T-helper 22 cell (primary cell): ENCODE measurements at places on chromosomes 6 and 20.

- no peak for DNase-seq
Observed at GRCh38 chr20:23669866-23670265, 19.0 kb downstream of the CST4 start.

GRCh38 chr20:24164360-24164759 is 175.8 kb upstream of the GGTLC1 start:
- no peak for DNase-seq

GRCh38 chr6:169890049-169890448 is 138.6 kb downstream of the ERMARD start:
- no peak for DNase-seq

DNA sequence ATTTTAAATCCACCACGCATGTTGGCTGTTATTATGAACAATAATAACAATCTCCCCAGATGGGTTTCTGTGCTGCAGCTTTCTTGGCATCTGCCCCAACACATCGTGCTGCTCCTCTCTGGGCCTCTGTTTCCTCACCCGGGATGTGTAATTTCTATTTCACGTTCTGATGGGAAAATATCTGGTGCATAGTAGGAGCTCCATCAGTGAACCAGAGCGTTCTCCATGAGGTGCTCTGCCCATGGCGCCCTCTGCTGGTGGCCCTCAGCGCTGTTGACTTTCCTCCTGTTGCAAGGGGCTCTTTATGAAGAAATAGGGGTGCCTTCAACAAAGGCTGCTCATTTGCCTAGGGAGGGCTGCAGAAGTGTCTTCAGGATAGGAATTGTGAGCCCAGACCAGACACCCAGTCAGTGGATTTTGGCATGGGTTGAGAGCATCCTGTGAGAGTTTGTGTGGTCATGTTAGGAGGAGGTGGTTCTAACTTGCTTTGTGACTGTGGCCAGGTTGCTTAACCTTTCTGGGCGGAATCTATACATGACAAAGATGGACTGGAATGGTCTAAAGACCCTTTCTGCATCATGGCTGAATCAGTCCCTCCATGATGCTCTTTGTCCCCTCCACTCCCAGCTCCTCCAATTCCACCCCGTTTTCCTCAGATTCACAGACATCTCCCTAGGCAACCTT is 8.1 kb downstream of the SCRT2 start:
- DNase-seq = peak; percentile 14

- DNase-seq = no peak
Observed at GRCh38 chr20:47875297-47876025, 90.2 kb upstream of the SULF2 start.

DNA sequence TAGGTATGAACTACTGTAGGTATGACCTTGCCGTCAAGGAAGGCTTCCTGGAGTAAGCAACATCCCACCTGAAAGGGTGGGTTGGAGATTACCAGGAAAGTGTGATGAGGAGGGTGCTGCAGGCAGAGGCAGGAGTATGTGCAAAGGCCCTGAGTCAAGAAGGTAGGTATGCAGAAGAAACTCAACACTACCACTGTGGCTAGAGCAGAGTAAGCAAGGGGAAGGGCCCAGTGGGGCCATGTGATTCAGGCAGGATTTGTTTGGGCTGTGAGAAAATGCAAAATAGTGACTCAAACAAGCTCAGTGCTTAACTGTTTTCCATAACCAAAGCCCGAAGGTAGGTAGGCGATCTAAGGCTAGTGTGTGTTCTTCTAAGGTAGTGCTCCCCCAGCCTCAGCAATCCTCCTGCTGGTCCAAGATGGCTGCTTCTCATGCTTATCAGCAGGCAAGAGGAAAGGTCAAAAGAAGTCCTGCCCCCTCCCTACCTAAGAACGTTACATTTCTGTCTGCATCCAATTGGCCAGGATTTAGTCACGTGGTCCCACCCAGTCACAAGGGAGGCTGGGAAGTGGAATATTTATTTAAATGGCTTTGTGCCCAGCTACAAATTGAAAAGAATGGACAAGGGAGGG is 36.2 kb upstream of the HMGA1 start:
- no peak for DNase-seq

DNA sequence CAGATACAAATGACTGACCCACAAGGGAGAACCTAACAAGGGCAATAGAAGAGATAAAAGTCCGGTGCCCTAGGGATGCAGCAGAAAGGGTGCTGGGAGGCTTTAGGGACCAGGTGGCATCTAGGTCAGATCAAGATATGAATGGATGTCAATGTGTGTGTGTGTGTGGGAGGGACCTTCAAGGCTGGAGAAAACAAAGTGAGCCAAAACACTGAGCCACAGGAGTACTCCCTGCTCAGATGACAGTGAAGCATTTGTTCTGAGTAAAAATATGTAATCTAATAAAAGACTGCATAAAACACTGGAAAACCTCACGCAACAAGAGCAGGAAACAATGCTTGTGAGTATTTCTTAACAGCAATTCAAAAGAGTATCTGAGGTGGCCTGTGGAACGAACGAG is 28.2 kb downstream of the ZNF337 start:
- no peak for DNase-seq

DNA sequence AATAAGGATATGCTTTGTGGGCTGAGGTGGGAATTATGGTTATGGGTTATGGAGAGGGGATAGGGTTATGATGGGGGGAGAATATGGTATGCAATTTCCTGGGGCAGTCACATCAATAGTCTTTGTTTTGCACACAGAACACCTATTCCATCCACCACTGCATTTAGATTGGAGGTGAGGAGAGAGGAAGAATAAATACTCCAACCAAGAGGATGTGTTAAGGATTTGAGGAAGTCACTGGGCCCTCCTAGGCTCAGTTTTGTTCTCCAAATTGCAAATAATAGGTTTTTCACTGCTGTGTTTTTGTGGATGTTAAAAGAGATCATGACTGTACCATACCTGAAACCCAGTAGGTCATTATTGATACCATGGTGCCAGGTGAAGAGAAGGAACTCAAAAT is 29.5 kb upstream of the SIRPG start:
- DNase-seq = no peak

DNA sequence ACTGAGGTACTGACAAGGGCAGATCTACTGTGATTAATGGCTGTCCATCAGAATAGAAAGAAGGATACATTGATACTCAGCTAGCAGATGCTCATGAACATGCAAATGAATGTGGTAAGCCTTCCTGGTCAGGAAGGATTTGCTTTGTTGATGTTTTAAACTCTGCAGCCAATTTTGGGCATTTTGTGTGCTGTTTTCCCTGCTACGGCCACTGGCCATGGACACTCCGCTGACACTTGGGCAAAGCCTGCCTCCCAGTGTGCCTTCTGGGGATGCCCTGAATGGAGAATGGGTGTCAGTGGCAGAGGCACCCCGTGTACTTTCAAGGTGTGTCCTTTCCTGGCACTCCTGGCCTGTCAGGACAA is 113.1 kb downstream of the SOBP start:
- DNase-seq = no peak

- no peak for DNase-seq
Observed at GRCh38 chr6:1406306-1407072, 17.1 kb downstream of the FOXF2 start.

- no peak for DNase-seq
Observed at GRCh38 chr6:165511807-165512206, 151.2 kb downstream of the PDE10A start.

GRCh38 chr20:9889270-9889981 is 50.5 kb upstream of the PAK5 start:
- no peak for DNase-seq

GRCh38 chr6:143139239-143139784 is 78.6 kb downstream of the AIG1 start:
- no peak for DNase-seq

DNA sequence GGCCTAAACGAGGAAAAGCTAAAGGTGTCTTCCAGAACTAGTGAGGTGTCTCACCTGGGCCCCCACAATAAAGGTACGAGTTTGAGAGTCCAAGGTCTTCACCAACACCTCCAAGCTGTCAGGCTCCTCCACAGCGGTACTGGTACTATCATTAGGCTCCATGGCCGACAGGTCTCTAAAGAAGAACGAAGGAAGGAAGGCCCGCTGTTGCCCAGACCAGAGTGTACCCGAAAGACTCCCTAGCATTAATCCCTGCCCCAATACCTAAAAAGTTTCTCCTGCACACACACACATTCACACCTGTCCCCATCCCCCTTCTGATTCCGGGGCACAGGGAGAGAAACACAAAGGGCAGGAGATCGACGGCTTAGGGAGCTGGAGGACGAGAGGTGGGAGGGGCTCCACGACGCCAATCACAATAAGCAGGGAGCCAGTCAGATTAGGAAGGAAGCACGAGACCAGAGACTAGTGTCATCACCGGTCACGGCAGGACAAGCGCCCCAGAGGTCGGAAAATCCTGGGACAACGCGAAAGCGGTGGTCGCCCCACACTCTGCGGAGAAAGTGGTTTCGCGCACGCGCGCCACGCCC is 764 bp downstream of the BAG6 start:
- no peak for DNase-seq

DNA sequence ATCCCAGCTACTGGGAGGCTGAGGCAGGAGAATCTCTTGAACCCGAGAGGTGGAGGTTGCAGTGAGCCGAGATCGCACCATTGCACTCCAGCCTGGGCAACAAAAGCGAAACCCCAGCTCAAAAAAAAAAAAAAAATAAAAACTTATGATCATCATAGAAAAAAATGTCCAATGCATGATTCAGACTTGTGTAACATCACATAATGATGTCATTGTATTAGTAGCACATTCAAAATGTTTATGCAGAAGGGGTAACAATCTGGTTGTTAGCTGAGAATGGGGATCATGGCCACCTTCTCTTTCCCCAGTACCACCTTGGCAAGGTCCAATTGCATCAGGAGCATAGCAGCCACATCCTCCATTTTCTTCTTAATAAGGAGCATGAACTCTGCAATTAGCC is 137.6 kb upstream of the MARCKS start:
- DNase-seq = no peak

GRCh38 chr20:44745598-44746366 is at the start of gene KCNK15:
Gene KCNK15, plus strand, starts transcription at chr20:44745865. Its CDS starts 46 bp downstream, at chr20:44745911.
- no peak for DNase-seq

- DNase-seq = no peak
Observed at GRCh38 chr6:89347825-89348224, 4.7 kb downstream of the UBE2J1 start.

- DNase-seq = no peak
Observed at GRCh38 chr20:25148982-25149846, 46.3 kb upstream of the ENTPD6 start.

- DNase-seq = no peak
Observed at GRCh38 chr6:134049176-134049575, 3.2 kb downstream of the SLC2A12 start.

- no peak for DNase-seq
Observed at GRCh38 chr6:39357998-39358686, 35.6 kb upstream of the KCNK16 start.

DNA sequence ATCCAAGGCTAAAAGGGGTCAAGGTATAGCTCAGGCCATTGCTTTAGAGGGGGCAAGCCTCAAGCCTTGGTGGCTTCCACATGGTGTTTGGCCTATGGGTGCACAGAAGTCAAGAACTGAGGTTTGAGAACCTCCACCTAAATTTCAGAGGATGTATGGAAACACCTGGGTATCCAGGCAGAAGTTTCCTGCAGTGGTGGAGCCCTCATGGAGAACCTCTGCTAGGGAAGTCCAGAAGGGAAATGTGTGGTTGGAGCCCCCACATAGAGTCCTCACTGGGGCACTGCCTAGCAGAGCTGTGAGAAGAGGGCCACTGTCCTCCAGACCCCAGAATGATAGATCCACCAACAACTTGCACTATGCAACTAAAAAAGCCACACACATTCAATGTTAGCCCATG is 678.7 kb upstream of the ADGRB3 start:
- DNase-seq = no peak

GRCh38 chr6:73932866-73933265 is 236.9 kb downstream of the CD109 start:
- no peak for DNase-seq

DNA sequence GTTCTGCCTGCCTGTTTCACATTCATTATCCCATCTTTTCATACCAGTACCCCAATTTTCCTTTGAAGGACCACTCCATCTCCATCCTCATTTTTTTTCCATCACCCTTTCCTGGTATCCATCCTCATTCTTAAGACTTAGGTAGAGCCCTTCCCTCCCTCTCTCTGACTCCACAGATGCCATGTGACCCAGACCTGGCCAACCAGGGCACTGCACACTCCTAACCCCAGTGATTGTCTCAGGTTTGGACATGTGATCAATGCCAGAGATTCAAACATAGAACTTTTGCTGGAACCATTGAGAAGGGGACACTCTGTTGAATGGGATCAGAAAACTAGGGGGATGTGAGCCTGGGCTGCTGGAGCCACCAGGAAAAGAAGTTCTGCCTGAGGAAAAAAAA is 39.1 kb upstream of the NFATC2 start:
- DNase-seq = no peak

DNA sequence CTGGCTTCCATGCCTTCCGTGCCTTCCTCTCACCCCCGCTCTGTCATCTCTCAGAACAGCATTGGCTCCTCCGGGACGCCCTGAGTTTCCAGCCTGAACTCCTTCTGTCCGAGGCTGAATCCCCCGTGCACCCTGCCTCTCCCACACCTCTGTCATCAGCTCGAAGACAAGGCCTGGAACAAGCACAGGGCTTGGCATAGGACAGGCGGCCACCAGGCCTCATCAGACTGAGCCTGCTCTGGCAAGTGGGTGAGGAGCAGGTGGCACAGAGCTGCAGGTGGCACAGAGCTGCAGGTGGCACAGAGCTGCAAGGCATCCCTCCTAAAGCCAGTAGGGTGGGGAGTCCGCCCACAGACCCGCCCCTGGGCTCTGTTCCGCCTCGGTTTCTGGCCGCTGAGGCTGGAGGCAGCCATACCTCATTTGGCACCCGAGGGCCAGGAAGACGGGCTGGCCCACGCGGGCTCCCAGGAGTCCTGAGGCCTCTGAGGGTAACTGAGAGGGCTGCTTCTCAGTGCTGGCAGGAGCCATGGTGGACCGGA is 60.2 kb downstream of the EZR start:
- no peak for DNase-seq

DNA sequence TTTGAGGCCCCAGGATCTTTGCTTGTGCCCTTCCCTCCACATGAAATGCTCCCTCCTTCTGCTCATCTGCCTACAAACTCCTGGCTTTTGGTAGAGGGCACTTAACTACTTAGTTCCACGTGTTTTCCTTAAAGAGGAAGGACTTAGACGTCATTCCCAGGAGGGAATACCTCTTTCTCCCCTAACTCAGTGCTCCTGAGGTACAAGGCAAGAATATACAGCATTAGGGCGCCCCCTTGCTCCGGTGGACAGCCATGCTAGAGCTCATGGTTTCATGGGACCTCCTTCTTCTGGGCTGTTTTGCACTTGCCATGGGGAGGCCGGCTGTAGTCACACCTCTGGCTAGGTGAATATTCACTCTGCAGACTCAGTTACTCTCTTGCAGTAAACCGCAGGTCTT is 93.8 kb upstream of the LY86 start:
- no peak for DNase-seq

GRCh38 chr20:31968291-31969126 is 558 bp downstream of the XKR7 start:
- peak; percentile 48 for DNase-seq
